ENCODE measurements at places on chromosomes 2 and 18. TPM values are rescaled to one million over a fixed set of nuclear protein-coding genes. Genes with fewer than 3 reads are reported as not detected.
A peak's percentile ranks its signal among the peaks of the same experiment; 100 is the strongest.

The ZNF142 gene
- total RNA-seq, result 55.0 TPM

The CROCC2 gene
- total RNA-seq, result not detected

The RPIA gene
- total RNA-seq, result 26.4 TPM

- H3K36me3 ChIP-seq, result no peaks in the 10 kb centered on the region
- peak overlapping the region; percentile 32 for H3K27ac ChIP-seq
- peaks cover 39% of the 10 kb centered on the region for H3K4me1 ChIP-seq
- peak overlapping the region; percentile 9 for H3K4me3 ChIP-seq
- no peak for DNase-seq
These were observed 5.3 kb upstream of the ORC2 start for GRCh38 chr2:200968735-200969134.

The HS1BP3 gene
- 13.7 TPM for total RNA-seq

GRCh38 chr2:142175813-142176338 lies 45.1 kb upstream of the LRP1B start:
- no peaks in the 10 kb centered on the region for H3K36me3 ChIP-seq
- H3K27ac ChIP-seq, result no peak overlapping the region
- no peaks in the 10 kb centered on the region for H3K4me1 ChIP-seq
- H3K27me3 ChIP-seq, result no peaks in the 10 kb centered on the region
- no peak overlapping the region for H3K4me3 ChIP-seq

- no peak overlapping the region for H3K4me3 ChIP-seq
- DNase-seq, result no peak
- H3K4me1 ChIP-seq, result no peaks in the 10 kb centered on the region
- H3K27me3 ChIP-seq, result no peaks in the 10 kb centered on the region
These were observed 426.4 kb downstream of the MBD2 start for GRCh38 chr18:53797998-53798495.

The MYCN gene
- 0.37 TPM for total RNA-seq

- no peak overlapping the region for H3K4me3 ChIP-seq
- H3K27ac ChIP-seq, result no peak overlapping the region
- H3K4me1 ChIP-seq, result peaks cover 6% of the 10 kb centered on the region
- DNase-seq, result no peak
- H3K27me3 ChIP-seq, result peaks cover 9% of the 10 kb centered on the region
These were observed 96.7 kb downstream of the TMEM163 start for GRCh38 chr2:134621939-134622705.

DNA sequence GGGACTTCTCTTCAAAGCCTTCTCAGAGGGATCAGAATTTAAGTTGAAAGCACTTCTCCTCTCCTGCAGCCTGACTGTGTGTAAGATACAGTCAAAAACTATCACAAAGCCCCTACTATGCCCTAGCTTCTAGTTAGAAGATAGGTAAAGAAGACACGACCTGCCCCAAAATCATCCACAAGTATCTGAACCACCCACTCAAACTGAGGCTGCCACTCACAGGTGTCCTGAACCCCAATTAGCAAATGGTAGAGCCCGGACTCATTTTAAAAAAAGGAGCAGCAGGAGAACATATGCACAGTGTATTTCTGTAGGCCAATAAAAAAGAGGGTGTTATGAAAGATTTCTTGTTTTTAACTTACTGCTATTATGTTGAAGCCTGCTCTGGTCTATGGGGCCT lies 74.4 kb downstream of the ANKRD44 start:
- peaks cover 70% of the 10 kb centered on the region for H3K4me1 ChIP-seq
- no peak for DNase-seq
- peak overlapping the region; percentile 81 for H3K4me3 ChIP-seq
- H3K27me3 ChIP-seq, result no peaks in the 10 kb centered on the region

The TGFBRAP1 gene
- total RNA-seq, result 18.5 TPM

Data from T-helper 17 cell (primary cell).